Cerebellar cortex (tissue), 1 donor: ENCODE measurements at places on chromosomes 7 and 10.

- DNase-seq = no peak
Measured at GRCh38 chr10:77186936-77187335, 450.7 kb downstream of the KCNMA1 start.

DNA sequence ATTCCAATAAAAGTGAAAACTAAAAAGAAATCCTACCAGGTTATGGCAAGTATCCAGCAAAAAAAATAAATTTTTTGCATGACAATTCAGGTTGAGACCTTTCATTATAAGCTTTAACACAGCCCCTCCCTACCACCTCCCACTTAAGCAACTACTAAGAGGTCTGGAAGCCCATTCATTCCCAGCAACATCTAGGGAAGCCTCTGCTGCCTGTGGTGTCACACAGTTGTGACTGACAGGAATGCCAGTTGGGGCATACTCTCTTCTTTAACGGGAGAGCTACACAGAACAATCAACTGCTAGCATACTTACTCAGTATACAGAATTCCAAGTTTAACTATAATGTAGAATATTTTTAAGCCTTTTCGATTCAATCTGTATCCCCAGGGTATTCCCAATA lies 27.8 kb downstream of the ABI1 start:
- no peak for DNase-seq

DNA sequence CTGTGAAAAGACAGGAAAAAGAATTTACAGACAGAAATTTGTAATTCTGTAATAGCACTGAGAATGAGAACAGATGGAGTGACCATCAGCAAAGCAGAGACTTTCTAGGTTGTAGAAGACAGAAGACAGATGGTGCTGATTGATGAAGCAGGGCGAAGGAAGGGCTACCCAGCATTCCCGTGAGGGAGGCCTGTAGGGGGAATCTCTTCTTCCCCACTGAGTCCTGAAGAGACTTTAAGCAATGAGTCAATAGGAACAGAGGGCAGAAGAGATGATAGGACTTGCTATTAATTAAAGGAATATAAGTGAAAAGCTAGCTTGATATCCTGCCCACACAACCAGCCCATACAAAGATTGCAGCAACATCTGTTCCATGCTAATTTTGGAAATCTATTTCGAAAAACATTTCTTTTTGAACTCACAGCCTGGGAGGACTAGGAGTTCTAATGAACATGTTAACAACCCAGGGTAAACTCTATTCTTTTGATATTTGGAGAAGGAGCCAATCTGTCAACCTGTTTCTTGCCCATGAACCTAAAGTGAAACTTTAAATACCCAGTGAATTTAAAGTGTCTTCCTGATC lies 44.1 kb downstream of the RALA start:
- DNase-seq = peak; percentile 60

- DNase-seq = no peak
Measured at GRCh38 chr7:9869151-9869550, 1104.5 kb upstream of the PHF14 start.

DNA sequence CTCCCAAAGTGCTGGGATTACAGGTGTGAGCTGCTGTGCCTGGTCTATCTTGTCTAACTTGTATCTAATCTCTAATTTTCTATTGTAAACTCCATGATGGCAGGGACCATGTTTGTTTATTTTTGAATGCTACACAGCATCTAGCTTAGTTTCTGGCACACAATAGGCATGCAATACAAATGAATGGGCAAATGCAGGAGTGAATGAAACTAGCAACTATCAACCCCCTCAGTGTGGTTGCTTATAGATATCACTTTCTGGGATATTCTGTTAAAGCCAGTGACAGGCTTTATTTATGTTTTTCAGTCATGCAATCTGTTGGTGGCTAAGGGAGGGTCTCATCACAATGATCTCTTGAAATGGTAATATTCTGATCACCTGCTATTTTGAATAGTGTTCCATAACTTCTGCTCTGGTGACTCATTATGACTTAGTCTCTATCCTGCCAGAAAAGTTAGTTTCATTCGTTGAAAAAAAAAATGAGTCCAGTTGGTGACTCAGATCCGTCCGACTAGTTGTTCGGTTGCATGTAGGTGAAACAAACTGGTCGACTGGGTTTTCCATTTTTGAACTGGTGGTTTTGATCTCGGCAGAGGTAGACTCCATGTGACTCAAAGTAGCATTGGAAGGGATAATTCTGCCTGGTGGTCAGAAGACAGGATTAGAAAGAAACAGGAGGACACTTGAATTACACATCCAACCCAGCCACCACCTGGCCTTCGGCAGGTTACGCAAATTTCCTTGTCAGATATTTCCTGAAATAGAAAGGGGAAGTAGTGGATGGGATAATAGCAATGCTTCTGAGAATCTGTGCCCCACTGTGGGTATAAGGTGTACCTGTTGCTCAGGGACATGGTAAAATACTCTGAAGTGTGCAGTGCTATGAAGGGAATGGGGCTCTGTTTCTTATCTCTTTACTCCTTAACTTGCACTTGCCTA lies 76.8 kb downstream of the GATA3 start:
- no peak for DNase-seq

- no peak for DNase-seq
Measured at GRCh38 chr10:49474901-49475300, 64.0 kb downstream of the ERCC6 start.

DNA sequence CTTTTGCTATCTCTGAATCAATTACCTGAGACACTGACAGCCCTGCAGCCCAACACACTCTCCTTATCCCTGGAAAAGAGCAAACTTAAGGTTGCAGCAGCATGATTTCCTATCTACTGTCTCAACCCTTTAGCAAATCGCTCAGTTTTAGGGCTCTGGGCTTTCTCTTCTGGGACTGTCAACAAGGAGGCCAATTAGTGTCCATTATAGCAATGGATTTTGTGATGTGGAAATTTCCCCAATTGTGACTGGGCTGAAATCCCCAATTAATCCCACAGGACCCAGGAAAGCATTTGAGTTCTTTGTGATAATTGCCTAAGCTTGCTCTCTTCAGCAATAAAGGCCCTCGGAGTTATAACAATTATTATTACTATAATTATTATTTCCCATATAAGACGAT lies 197.0 kb downstream of the ZNF438 start:
- no peak for DNase-seq

DNA sequence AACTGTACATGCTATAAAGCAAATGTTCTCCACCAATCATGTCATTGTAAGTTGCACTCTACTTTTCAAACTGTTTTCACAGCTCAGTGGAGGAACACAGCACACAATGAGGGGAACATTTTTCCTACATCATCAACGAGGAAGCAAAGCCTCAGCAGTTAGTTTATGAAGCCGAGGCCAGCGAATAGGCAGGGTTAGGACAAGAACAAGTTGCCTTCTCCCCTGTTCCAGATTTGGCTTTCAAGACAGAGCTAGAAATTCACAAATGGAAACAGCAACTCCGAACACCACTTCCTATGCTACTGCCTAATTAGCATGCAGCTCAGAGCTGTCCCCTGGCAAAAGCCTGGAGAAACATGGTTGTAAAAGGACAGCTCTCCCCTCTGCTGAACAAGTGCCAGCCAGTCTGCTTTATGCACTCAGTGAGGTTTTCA lies 19.8 kb downstream of the ITGB8 start:
- DNase-seq = peak; percentile 27

DNA sequence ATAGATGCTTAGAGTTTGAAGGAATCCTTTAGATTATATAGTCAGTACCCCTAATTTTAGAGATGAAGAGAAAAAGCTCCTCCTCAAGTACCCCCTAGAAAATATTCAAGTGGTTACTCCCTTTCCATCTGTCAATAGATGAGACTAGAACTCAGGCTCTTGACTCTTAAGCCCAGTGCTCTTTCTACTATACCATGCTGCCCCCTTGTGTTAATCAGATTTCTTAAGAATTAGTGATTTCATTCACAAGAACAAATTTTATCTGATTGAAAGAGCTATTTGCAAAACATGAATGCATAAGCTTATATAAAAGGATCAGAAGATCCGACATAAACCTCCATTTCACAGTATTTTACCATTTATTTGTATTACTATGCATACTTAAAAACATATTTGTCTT lies 179.3 kb downstream of the TFEC start:
- peak; percentile 9 for DNase-seq

DNA sequence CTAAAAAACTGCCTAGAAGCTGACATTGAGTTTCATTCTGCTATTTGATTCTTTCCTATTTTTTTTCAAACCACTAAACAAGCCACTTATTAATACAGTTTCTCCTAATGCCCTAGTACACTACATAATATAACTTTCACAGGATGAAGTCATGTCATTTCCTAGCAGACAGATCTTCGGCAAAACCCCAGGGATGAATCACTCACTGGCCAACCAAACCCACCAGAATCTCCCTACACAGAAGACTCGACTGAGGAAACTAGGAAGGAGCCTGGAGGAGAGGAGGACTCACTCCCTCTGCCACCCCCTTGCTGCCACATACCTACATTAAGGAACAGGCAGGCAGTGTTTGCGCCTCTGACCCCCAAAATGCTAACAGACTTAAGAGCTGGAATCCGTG lies 33.4 kb downstream of the XPNPEP1 start:
- no peak for DNase-seq

- no peak for DNase-seq
Measured at GRCh38 chr7:138023618-138024342, 21.9 kb upstream of the CREB3L2 start.

GRCh38 chr7:1106063-1106792 lies 18.3 kb downstream of the GPER1 start:
- DNase-seq = peak; percentile 45
